T follicular helper cell (primary cell): ENCODE measurements at places on chromosomes 5 and 9.

DNA sequence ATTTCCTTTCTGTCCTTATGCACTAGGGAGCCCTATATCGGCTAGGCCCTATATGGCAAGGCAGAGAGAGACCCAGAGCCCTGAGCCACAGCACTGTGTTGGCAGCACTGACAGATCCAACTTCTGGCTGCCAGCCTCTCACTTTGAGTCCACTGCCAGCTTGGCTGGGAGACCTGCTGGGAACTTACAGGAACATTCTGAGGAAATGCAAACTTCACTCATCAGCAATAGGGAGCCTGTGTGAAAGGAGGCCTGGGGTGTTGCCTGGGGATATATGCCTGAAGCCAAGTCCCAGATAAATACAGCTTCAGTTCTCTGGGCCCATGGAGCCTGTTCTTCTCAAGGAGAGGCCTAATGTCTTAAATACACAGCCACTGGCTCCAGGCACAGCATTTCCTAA is 78.0 kb downstream of the ADRB2 start:
- no peak for DNase-seq

DNA sequence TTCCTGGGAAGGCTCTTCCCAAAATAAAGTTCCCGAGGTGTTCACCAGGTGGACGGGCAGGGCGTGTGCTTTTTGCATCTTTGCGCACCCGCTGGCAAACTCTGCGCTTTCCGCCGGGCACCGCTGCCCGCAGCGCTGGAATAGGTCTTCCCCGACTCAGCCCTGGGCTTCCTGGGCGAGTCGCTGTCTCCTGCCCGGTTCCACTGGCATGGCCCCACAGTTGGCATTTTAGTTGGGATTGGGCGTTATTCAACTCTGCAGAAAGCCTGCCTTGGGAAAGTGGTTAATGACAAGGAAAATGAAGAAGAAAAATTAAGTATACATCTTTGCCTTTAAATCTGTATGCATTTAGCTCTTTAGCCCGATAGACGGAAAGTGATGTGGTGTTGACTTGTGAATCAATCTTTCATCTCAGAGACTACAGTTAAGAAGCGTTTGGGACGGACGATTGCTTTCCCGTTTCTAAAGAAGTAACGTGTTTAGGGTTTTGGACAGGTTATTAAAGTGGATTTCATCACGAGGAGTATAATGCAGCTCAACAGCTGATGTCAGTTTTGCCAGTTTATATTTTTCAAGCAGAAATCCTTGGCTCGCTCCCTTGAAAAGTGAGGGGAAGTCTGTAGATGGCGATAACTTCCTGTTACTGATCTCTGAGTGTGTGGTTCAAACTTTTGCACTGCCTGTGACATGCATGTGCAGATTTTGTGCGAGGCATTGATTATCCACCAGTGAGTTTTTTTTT is 946 bp downstream of the ADCY2 start:
- no peak for DNase-seq

DNA sequence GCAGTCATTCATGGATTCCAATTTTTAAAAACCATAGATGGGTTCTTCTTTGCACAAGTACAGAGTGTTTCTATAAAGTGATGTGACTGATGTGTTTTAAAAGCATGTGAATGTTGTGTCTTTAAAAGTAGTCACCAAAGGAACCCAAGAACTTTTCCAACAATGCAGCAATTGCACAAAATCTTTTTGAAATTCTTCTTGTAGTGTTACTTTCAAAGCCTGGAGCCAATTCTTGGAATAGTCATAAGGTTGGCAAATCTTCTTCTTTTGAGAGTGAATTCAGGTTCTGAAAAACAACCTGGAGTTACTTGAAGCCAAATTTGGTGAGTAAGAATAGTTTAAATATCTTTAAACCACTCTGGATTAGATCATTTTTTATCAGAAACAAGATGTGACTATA is 10.5 kb downstream of the GRAMD2B start:
- DNase-seq, result no peak

GRCh38 chr5:175862131-175863012 is 9.0 kb upstream of the CPLX2 start:
- DNase-seq, result no peak

DNA sequence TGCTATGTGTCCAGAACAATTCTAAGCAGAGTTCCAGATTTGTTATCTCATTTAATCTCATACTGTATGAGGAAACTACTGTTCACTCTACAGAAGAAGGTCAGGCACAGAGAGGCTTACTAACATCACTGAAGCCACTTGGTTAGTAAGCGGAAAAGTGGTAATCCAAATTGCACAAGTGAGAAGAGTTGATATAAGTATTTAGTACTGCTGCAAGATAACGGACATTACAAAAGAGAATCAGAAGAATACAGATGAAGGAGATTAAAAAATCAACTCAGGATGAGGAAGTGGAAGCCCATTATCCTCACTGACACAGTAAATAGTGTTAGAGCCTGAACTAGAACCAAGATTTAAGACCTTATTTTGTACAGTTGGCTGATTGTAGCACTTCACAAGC is 22.3 kb upstream of the TLR4 start:
- DNase-seq, result no peak

- no peak for DNase-seq
Observed at GRCh38 chr9:100586093-100586492, 8.2 kb downstream of the CAVIN4 start.

GRCh38 chr9:127938298-127938690 is 640 bp upstream of the DPM2 start:
- no peak for DNase-seq

- DNase-seq, result no peak
Observed at GRCh38 chr5:32836176-32836575, 125.1 kb downstream of the NPR3 start.

DNA sequence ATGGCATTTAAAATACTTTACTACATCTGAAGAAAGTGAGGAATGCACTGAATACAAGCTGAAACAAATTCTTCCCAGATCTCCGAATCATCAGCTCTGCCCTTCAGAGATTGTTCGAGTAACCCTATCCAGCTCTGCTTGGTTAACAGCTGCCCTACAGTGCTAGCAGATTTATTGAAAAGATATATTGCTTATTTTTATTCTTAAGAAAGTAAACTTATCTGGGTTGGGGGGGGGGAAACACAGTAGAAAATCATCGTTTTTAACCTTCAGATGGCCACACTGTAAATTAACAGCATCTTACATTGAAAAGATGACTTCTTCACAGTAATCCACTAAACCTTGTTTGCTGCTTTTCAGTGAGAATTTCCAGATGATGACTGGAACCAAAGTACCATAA is 210.8 kb downstream of the NFIB start:
- DNase-seq, result no peak

- no peak for DNase-seq
Observed at GRCh38 chr5:112612663-112613062, 125.0 kb upstream of the APC start.

- no peak for DNase-seq
Observed at GRCh38 chr5:150574818-150575547, 65.5 kb upstream of the SYNPO start.

DNA sequence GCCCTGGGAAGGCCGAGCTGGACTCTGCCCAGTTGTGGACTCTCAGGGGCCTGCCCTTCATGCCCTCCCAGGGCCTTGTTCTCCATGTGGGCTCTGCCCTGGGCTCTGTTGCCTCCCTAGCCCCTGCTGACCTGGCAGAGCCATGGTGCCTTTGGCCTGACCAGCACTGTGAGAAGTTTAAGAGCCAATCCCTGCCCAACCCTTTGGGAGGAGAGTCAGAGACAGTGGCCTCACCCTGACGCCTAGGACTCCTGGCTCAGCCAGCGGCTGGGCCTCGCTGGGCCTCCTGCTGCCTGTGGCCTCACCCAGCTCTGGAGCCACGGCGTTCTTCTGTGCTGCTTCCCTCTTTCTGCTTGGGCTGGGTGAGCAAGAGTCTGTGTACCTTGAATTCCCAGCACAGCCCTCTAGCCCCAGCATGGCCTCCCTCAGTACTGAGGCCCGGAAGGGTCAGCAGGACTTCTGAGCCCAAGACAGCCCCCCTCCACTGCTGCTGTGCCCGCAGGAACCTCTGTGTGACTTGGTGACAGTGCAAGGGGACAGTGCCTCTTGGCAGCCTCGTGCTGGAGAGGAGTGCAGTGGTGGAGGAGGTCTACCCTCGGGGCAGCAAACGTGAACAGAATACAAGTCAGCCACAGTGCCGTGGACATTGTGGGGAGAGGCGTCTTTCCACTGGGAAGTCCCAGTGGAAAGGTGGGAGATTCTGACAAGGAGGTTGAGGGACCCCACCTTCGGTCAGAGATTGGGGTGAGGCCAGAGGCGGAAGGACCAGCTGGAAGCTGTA is 97.4 kb downstream of the CACNA1B start:
- no peak for DNase-seq

- DNase-seq, result no peak
Observed at GRCh38 chr5:5313101-5313635, 109.3 kb upstream of the ICE1 start.

GRCh38 chr5:167652690-167653089 is 638.8 kb upstream of the WWC1 start:
- DNase-seq, result no peak

DNA sequence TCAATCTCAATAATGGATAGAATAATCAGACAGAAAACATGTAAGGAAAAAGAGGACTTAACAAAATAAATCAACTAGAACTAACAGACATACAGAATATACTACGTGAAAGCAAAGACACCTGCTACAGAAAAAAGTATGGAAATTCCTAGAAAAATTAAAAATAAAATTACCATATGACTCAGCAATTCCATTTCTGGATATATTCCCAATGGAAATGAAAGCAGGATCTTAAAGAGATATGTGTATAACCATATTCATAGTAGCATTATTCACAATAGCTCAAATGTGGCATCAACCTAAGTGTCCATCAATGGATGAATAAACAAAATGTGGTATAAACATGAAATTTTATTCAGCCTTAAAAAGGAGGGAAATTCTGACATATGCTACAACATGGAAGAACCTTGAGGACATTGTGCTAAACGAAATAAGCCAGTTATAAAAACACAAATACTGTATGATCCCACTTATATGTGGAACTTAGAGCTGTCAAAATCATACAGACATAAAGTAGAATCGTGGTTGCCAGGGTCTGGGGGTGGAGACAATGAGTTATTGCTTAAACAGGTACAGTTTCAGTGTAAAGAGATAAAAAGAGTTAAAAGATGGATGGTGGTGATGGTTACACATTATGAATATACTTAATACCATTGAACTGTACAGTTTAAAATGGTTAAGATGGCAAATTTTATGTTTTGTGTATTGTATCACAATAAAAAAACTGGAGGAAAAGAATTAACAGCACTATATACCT is 6.9 kb downstream of the PLAA start:
- no peak for DNase-seq

DNA sequence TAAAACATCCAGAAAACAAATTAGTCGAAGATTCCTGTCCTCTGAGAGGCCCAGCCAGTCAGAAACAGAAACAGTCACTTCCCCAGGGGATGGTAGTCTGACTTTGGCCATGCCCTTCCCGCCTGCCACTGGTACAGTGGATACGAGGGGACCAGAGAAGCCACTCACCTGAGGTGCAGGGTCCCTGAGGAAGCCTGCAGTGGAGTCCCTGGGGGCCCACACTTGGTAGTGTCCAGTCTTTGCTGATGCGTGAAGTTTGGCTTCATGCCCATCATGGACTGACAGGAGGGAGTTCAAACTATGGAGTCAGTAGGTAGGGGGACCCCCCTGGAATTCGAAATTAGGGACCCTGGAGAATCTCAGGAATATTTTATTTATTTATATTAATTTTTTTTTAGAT is 147.5 kb downstream of the DAB2IP start:
- DNase-seq, result no peak

DNA sequence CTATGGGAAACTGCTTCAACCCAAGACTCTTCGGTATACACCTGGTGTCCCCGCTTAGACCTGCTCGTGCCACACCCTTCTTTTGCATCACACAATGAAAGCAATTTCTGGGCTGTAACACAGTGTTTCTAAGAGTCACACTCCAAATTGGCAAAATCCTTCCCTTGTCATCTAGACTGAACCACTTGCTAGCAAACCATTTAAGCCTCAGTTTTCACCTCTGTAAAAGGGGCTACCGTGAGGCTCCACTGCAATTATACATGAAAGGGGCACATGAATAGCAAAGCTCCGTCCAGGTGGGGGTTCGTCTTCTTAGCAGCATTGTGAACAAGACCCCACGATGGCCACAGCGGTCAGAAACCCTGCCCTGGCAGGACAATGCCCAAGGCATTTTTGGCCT is 166.8 kb downstream of the PAX5 start:
- no peak for DNase-seq

DNA sequence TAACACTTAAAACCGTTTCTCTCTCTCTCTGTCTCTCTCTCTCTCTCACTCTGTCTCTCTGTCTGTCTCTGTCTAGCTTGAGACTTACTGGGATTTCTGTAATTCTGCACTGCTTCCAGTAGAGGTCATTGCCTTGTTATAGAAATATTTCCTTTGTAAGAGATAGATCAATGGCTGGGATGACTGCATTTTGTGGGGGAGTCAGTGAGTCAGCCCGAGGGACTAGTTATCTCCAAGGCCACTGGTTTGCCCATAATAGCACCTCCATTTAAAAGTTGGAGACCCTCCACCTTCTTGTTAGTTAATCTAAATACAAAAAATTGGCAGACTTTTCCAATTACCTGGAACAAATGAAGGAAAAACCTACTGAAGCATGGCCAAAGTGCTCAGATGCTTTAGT is 547.2 kb downstream of the LRRC70 start:
- no peak for DNase-seq

DNA sequence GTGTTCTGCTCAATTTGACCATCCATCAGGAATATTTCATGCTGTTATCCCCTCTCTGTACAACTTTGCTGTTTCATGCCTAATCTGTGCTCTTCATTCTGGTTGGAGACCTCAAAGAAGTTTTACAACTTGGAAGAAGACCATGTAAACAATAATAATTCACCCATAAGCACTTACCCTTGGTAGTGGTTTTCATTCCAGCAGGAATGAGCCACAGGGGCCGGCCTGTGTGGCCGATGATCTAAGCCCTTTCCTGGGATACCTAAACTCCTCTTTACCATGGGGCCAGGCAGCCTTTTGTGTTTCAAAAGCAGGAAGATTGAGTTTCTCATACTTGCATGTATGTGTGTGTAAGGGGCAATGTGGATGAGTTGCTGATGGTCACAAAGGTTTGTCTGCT is 165.0 kb downstream of the FGF1 start:
- DNase-seq, result no peak

GRCh38 chr5:151580858-151581257 is 10.3 kb downstream of the FAT2 start:
- DNase-seq, result no peak
